Inflammatory macrophage treated with lipopolysaccharide for 1 hour (primary cell): ENCODE measurements at places on chromosomes 7 and 10.

GRCh38 chr10:46520381-46520780 lies 36.1 kb downstream of the GPRIN2 start:
- no peak for DNase-seq

DNA sequence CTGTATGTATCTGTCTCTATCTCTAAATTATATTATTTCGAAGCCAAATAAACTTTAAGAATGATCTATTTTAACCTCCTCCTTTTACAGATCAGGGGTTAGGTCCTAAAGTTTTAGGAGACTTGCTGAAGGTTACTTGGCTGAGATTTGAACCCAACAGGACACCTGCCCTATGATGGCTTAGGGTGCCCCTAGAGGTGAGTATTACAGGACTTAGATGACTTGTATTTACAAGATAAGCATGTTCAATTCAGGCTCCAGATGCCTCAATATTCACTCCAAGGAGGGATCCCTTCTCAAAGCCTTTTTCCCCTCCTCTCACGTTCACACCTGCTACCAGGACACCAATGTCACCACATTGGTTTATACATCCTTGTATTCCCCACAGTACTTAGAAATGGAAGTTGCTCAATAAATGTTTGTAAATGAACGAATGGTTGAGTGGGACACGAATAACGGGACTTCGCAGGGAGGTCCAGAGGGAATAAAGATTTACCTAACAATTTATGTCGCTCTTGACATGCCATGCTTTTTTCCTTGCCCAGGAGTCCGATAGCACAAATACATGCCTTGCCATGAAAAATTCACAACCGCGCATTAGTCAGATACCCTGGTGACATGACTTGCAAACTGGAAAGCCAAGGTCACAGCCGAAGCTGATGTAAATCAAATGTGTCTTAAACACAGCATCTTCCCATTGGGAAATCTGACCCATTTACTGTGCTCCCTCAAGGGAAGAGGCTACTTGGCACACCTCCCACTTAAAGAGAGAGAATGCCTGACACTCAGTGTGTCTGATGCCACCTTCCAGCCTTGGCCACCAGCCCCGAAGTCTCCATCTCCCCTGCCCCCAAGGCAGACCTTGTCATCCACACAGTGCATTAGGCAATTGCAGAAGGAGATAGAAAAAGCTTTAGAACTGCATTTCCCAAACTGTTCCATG lies 872.2 kb upstream of the AUTS2 start:
- DNase-seq = no peak

DNA sequence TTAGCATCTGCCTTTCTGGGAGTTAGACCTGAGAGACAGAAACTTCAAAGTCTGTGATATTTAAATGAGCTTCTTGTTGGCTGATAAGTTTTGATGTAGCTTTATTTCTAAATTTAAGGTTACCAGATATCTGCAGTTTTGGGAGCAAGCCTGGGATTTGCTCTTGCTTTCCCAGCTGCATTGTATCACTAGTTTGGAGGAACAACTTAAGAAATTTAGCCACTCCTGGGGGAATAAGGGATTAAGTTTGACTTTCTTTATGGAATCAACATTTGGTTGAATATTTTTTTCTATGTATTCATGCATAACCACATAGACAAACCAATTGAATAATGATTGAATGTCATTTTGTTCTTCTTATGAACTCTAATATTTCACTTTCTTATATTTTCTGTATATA lies 178.6 kb downstream of the POLR1F start:
- no peak for DNase-seq

DNA sequence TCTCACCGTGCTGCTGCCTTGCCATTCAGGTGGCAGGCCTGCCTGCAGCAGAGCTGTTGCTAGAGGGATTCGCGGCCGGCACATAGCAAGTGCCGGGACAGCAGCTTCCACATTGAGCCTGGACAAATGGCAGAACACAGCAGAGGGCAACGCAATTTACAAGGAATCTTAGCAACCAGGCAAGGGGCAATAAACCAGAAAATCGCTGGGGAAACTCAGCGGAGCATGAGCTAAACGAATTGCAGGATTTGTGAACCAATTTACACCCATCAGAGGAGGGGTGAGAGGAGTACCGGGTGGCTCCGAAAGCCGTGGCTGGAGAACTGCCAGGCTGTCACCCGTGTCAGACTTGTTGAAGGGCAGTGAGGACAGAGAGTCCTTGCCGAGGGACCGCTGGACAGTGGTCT lies 58.6 kb upstream of the LOXL4 start:
- no peak for DNase-seq

GRCh38 chr10:61890430-61890829 lies 11.1 kb upstream of the ARID5B start:
- no peak for DNase-seq

DNA sequence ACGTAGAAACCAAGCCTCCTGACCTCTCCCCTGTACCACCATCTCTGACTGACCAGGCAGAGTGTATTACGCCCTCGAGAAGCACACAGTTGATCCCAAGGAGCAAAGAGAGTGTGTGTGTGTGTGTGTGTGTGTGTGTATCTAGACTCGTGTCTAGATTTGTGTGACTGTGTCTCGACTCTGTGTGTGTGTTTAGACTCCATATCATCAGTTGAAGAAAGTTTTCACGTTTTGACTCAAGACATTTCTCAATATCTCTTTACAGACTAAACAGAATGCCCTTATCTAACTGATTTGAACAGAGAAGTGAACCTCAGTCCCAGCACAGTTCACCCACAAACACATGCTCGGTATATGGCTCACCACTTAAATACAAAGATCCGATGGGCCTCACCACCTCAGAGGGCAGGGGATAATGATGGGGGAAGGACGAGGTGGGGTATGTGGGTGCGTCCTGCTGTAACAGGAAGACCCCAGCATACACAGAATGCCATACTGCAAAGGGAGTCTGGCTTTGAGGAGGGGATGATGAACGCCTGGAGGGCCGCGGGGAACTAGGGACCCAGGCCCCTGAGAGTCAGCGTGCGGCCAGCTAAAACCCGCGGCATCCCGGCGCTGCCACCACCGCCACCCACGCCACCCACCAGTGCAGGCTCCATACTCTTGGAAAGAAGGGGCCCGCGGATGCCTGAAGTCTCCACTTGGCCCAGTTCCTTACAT lies 780 bp downstream of the ALDH18A1 start:
- no peak for DNase-seq

DNA sequence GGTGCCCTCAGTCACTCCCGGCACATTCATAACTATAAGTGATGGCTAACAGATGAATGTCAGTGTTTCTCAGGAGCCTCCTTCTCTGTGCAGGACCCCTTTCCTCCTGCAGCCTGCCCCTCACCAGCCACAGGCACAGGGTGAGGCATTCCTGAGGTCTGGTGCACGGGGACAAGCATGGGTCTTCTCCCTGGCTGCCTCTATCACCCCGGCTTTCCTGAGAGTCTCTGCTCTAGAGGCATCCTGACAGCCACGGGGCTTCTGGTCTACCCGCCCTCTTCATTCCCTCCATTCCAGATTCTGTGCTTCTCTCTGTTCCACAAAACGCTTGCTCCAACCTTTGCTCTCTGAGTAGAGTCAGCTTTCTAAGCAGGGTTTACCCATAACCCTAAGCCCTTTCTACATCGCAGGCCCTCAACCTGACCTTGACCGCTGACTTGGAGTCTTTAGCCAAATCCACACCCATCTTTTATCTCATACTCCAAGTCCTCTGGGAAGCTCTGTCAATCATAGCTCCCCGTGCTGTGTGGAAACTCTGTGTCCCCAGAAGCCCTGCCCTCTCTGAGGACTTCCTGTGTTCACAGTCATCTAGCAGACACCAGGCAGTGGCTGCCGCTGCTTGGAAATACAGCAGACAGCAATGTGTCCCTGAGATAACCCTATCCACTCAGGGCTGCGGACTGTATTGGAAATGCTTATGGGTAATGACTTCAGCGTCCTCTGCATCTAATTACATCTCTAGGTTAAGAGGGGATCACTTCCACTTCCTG lies 159.0 kb downstream of the SFMBT2 start:
- DNase-seq = no peak

GRCh38 chr10:110865186-110865808 lies 6.4 kb upstream of the PDCD4 start:
- peak; percentile 29 for DNase-seq

DNA sequence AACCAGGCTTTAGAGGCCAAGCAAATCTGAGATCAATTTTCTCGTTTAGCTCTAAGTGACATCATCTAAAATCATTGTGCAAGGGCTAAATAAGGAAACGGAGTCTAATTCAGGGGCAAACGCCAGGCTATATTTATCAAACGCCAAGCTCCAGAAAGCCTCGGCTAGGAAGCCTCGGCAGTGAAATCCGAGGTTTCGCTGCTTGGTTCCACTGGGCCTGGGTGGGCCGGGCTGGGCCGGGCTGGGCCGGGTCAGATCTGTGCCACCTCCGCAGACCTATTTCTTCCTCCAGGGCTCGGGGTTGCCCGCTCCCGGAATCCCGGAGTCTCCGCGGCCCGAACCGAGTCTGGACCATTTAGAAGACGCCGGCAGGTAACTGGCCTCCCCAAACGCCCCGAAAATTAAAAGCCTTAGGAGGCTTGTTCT lies 459 bp upstream of the FEZF1 start:
- no peak for DNase-seq

- no peak for DNase-seq
Measured at GRCh38 chr7:128872394-128872824, 9.8 kb downstream of the ATP6V1F start.

DNA sequence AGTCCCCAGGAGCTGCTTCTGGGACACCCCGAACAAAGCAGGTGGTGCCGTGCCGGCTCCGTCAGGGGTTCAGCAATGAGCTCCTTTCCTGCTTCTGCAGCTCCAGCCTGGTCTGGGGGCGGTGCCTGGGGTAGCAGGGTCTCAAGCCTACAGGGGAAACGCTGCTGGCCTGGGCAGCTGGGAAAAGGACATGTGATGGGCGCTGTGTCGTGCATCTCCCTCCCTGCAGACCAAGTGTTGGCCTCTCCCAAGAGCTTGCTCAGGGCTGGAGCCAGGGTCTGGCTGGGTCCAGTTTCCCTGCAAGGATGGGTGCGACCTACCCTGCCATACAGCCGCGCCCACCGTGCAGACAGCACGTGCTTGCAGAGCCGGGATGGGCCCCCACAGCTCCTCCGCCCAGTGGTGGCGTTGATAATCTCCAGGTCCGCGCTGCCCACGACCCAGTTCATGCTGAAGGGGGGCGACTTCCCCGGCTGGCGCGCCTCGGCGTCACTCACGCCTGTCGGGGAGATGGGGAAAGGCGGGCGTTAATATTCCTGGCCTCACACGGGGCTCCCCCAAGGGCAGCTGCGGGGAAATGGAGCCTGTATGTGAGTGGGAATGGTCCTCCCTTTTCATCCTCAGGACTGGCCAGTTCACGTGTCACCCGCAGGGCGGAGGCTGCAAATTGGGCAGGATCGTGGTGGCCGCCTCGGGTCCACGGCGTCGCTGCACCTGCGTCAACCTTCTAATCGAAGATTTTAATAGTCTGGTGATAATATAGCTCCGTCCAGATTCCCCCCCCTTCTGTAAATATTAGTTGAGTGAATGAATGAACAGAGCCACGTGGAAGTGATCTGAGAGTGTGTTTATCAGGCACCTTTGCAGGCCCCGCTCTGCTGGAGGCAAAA lies 128.6 kb downstream of the WDR37 start:
- DNase-seq = no peak
